ENCODE measurements at places on chromosomes 4 and X.

- peak; percentile 62 for DNase-seq
These were observed 384.5 kb downstream of the GPAT3 start for GRCh38 chr4:83920375-83920774.

DNA sequence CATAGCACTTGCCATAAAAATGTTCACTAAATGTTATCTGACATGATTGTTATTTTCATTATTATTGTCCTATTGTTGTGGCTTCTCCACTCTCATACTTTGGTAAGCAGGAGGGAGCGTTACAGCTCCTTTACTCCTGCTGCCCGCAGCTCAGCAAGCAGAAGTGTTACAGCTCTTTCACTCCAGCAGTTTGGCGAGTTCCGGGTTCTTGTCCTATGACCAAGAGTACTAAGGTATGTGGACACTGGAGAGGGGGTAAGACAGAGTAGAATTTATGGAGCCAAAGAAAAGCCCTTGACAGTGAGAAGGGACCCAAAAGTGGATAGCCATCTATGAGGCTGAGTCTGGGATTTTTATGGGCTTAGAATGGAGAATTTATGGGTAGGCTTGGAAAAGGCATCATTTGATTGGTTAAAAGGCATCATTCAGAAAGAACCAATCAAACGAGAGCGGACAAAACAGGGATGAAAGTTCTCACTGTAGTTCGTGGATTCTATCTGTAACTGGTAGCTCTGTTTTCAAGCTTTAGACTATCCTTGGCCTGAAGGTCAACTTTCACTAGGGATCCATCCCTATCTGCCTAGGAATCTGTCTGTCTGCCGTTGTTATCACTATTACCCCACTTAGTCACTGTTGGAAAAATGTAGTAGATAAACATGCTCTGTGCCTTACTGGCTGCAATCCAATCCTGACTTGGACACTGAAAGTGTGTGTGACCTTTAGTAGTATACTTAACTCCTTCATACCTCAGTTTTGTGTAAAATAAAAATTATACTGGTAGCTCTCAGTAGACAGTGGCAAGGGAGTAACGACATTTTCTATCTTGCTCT, 545.6 kb upstream of the LCORL start:
- no peak for DNase-seq

DNA sequence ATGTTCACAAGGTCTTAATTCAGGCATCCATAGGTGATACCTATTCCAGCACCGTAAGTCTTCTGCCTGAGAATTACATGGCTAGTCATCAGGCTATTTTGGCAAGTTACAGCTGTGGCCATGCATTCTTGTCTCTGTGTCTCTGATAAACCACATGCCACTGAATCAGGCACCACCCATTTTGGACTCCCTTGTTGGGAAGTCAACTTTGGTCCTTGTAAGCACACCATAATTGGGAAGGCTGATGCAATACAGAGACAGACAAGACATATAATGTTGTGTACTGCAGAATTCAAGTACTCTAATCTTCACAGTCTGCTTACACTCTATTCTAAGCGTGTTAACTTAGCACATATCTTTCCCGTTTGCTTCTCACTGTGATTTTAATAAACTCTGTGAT, 483.7 kb upstream of the FTHL17 start:
- DNase-seq, result no peak

GRCh38 chr4:21768349-21769310, 179.9 kb downstream of the KCNIP4 start:
- DNase-seq, result peak; percentile 42

DNA sequence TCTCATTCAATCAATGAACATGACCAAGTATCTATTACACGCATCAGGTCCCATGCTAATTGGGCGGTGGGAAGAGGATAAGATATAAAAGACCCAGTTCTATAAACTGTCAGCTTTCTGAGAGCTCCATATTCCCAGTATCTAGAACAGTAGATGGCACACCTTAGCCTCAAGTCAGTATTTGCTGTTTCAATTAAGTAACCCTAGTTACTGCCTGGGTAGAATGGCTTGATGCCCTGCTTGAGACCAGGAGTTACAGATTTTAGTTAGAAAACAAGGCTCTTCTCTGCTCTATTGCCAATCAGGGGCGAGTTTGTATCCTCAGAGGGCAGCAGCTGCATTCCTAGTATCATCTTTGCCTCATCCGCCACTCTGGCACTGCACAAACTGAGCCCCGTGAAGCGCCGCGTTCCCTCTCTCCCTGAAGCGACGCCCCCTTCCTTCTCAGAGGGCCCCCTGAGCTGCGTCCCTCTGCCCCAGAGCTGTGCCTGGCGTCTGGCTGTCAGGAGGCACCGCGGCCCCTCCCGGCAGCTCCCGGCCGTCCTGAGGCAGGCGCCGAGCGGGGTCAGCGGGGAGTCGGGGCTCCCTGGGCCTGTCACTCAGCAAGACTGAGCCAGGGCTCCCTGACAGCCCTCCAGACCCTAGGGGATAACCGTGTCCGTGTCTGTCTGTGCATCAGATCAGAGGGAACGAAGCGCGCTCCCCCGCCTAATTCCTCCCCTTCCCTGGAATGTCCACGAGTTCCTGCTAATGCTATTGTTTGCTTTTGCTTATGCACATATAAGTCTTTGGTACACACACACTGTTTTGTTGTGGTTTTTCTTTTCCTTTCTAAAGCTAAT, 212.4 kb upstream of the TTC29 start:
- no peak for DNase-seq

DNA sequence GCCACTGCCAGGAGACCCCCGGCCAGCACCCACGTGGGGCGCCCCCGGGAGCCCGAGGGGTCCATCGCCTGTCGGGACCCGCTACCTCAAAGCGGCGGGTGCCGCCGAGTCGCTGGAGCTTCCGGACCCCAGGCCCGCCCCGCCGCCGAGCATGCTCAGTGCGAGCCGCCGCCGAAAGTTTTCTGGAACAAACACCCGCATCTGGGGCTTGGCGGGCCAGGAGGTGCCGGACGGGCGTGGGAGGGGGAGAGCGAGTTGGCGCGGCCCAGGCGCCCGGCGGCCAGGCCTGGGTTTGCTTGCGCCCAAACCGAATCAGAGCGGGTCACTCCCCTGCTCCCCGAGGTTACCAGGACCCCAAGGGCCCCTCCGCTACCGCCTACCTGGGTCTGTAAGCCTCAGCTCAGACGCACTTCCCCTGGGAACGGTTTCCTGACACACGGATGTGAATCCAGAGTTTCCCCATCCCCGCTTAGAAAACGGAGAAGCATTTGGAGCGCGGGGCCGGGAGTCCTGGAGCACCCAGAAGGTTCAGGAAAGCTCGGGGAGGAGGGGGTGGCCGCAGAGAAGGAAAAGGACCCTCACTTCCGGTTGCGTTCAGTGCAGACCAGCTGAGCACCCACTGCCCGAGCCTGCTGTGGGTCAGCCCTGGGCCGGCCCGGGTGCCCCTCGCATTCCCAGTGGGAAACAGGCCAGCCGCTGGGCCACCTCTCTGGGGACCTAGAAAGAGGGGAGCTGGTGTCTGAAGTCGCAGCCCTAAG, at the start of gene EVC2:
EVC2 (minus strand) TSS at position 111 of the 758 bp plus-strand sequence; CDS start at position 65, 46 bp downstream.
- DNase-seq, result no peak

GRCh38 chrX:51272638-51273037, 60.0 kb upstream of the NUDT10 start:
- no peak for DNase-seq

DNA sequence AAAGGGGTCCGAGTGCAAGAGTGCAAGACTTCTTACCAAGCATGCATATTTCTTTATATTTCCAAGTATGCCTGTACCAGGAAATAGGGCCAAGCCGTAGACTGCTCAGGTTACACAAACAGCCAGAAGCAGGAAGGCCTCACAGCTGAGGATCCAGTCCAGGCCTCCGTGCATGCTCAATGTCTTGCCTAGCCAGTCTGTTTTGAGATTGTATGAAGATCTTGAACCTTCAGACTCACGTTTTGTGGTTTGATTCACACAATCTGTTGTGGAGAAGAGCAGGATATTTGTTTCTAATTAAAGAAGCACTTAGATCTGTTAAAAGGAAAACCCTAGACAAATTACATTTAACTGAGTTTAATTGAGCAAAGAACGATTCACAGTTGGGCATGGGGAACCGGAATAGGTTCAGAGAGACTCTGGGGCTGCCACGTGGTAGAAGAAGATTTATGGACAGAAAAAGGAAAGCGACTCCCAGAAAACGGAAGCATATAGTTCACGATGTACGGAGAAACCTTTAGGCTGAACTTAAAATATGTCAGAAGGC, 1.2 kb downstream of the MGST2 start:
- DNase-seq, result peak; percentile 83

DNA sequence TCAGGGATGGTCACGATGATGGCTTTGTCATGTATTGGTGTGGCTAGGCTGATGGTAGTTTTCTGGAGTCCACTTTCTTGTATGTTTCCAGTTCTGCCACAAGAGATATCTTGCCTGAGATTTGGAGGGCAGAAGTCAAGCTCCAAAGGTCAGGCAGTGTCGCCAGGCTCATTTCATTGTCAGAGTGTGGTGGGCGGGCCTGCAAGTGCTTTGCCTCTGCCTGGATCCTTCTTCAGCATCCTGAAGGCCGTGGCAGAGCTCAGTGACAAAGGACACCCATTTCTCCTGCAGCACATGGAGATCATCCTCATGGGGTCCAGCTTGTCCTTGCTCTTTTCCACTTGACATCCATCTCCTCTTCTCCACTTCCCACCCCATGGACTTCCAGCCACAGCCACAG, 139.7 kb downstream of the SMIM20 start:
- DNase-seq, result no peak

DNA sequence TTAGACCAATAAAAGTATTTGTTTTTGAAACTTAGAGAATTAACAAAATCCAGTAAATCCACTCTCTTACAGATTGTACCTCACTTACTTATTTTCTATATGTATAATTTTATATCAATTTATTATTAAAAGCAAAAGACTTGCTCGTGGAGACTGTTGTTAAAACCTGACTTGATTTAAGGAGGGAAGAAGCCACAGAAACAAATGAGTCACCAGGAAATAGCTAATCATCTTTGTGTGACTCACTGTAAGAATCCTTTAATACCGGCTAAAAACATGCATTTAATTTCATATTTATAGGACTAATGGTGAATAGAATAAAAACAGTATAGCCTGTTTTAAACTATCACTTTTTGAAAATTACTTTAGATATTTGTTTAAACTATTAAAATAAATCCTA, 29.9 kb upstream of the UBE2NL start:
- no peak for DNase-seq

- DNase-seq, result no peak
These were observed 50.4 kb upstream of the CCDC160 start for GRCh38 chrX:134186362-134187121.

DNA sequence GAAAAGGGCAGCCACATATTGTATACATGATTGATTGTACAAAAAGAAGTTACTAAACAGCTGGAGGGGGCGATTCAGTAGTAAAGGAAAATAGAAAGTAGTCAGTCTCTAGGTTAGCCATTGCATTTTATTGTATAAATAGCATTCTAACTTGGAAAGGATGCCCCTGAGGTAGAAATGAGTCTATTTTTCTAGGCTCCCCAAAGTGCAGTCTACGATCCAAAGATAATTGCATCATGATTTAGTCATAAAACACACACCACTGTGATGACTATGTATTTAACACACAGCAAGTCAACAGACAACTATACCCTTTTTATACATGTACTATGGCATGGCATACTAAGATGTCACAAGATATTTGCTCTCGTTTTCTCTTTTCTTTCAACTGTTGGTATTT, 204.9 kb downstream of the APBB2 start:
- peak; percentile 77 for DNase-seq

GRCh38 chr4:182920676-182921075, 3.5 kb upstream of the DCTD start:
- DNase-seq, result no peak

- peak; percentile 92 for DNase-seq
These were observed 35.3 kb upstream of the WAS start for GRCh38 chrX:48648336-48648751.

DNA sequence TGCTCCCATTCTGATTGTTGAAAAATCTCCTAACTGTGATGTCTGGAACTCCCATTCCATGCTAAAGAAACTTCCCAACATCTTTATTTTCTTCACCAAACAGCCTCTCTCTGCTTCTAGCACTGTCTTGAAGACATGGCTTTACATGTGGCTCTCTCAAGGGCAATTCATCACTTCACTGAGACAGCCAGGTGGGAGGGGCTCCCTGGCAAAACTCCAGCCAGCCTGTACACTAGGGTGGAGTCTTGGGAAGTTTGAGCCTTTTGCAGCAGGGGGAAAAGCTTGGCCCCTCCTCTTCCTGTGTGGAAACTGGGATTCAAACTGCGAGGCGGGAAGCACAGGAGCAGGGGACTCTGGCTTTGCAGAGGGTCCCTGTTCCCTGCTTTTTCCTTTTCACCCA, 130.5 kb upstream of the TTC29 start:
- no peak for DNase-seq

GRCh38 chrX:47221756-47222155, 3.3 kb downstream of the CDK16 start:
- no peak for DNase-seq

GRCh38 chr4:86959588-86960500, 25.0 kb downstream of the AFF1 start:
- DNase-seq, result peak; percentile 24

GRCh38 chr4:152278172-152278504, 257.8 kb downstream of the FBXW7 start:
- no peak for DNase-seq

- DNase-seq, result no peak
These were observed 245.6 kb downstream of the TRAM1L1 start for GRCh38 chr4:116839826-116840225.

- no peak for DNase-seq
These were observed 1.6 kb downstream of the RPL9 start for GRCh38 chr4:39456946-39457763.

- peak; percentile 68 for DNase-seq
These were observed 333.3 kb upstream of the DDX53 start for GRCh38 chrX:22666441-22666840.

DNA sequence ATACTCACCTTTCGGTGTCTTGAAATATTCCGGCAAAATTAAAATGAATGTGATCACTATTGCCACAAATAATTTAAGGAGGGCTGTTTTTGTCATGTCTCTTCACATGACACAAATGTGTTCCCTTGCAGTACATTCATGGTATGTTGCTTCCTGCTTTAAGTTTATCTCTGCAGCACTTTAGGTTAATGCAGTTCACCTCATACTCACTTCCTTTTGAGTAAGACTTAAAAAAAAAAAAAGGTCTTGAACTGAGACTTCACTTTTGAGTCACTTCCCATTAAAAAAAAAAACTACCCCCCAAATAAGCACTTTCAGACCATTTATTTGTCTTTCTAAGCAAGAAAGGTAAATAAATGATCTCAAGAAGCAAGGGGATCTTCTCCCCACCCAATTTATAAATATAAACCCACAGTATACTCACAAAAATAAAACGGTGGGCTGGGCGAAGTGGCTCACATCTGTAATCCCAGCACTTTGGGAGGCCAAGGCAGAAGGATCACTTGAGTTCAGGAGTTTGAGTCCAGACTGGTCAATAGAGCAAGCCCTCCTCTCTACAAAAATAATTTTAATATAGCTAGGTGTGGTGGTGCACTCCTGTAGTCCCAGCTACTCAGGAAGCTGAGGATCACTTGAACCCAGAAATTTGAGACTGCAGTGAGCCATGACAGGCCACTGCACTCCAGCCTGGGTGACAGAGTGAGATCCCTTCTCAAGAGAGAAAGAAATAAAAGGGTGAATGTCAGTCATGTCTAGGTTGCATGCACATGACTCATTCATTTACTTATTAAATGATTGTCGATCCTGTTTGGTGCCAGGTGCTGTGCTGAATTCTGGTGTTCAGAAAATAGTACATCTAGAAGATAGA, at the start of gene TMEM156:
TMEM156 (minus strand) TSS at position 192 of the 868 bp plus-strand sequence; CDS start at position 96, 96 bp downstream.
- no peak for DNase-seq

GRCh38 chr4:14083150-14083549, 455.6 kb upstream of the BOD1L1 start:
- no peak for DNase-seq

GRCh38 chr4:35246493-35246892, 997.8 kb downstream of the ARAP2 start:
- no peak for DNase-seq
